CD8-positive, alpha-beta memory T cell (primary cell): ENCODE measurements at places on chromosomes 1 and 21.

GRCh38 chr1:27600498-27601175 is 3.3 kb downstream of the AHDC1 start:
- no peaks in the 10 kb centered on the region for H3K36me3 ChIP-seq
- no peak for DNase-seq
- no peak overlapping the region for H3K27ac ChIP-seq
- H3K27me3 ChIP-seq: no peaks in the 10 kb centered on the region
- H3K4me3 ChIP-seq: no peak overlapping the region

- no peaks in the 10 kb centered on the region for H3K4me1 ChIP-seq
- H3K27ac ChIP-seq: no peak overlapping the region
- no peaks in the 10 kb centered on the region for H3K36me3 ChIP-seq
- no peak overlapping the region for H3K4me3 ChIP-seq
- DNase-seq: no peak
- no peaks in the 10 kb centered on the region for H3K27me3 ChIP-seq
These were observed 65.6 kb downstream of the HHAT start for GRCh38 chr1:210394281-210394821.

DNA sequence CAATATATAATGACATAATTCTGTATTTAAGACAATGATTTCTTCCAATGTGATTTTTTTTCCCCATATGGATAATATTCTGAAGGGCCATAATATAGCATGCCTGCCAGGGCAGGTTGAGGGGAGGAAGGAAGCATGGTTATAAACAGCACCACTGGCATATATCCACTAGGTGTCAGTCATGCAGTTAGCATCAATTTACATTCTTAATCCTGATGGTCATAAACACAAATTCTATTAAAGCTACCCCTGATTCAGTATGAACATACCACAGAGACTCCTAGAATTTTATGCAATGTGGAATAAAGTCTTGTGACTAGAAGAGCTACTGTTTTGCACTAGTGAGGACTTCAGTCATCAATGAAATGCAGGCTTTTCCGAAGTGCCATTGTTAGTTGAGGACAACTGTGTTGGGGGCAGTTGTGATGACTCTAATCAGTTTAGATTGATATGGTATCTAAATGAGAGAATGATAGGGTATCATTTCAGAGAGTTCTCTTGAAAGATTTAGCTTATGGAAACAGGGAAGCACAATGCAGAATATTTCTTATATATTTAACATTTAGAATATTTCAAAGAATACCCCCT is 342.7 kb upstream of the NR5A2 start:
- DNase-seq: no peak
- no peaks in the 10 kb centered on the region for H3K27me3 ChIP-seq
- no peak overlapping the region for H3K4me3 ChIP-seq
- H3K27ac ChIP-seq: no peak overlapping the region
- H3K4me1 ChIP-seq: no peaks in the 10 kb centered on the region

DNA sequence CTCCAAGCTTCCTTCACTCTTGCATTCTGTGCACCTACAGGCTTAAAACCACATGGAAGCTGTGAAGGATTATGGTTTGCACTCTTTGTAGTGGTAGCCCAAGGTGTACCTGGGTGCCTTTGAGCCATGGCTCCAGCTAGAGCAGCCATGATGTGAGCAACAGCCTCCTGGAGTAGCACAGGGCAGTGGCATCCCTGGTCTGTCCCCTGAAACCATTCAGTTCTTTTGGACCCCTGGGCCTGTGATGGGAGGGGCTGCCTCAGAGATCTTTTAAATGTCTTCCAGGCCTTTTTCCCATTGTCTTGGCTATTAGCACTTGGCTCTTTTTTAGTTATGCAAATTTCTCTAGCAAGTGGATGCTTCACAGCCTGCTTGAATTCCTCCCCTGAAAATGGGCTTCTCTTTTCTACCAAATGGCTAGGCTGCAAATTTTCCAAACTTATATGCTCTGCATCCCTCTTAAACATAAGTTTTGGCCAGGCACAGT is 47.4 kb downstream of the CLCA4 start:
- H3K4me3 ChIP-seq: no peak overlapping the region
- H3K4me1 ChIP-seq: no peaks in the 10 kb centered on the region
- no peaks in the 10 kb centered on the region for H3K36me3 ChIP-seq
- H3K27me3 ChIP-seq: no peaks in the 10 kb centered on the region

DNA sequence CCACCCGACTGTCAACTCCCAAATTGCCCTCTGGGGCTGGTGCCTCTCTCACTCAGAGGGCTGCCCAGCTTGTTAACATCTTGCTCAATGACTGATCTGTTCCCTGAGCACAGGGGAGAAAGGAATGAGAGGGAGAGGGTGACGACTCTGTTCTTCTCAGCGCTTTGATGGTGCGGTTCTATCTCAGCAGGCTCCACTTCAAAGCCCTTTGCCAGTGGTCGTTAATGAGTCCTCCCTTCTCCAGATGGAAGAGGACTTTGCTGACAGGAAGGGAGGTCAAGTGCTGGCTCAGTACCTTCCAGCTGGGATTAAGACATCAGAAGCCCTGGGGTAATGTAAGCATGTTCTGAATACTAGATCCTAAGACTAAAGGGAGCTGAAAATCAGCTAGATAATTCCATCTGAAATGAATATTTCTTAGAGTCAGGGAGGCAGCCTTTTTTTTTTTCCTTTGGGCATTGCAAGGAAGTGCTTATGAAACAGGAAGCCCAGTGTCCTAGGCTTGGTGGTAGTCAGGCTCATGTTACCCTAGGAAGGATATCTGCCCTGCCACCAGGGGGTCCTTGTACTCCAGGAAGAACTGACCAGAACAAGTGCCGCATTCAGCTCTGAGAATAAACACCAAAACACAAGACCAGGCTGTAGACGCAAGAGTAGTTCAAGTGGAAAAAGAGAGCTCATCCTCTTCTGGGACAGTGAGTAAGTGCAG is 4.7 kb downstream of the FMOD start:
- no peaks in the 10 kb centered on the region for H3K4me1 ChIP-seq

- H3K4me1 ChIP-seq: no peaks in the 10 kb centered on the region
- H3K36me3 ChIP-seq: no peaks in the 10 kb centered on the region
- H3K27ac ChIP-seq: no peak overlapping the region
- H3K27me3 ChIP-seq: no peaks in the 10 kb centered on the region
- DNase-seq: no peak
- no peak overlapping the region for H3K4me3 ChIP-seq
These were observed 454.6 kb downstream of the LMO4 start for GRCh38 chr1:87783315-87783714.

DNA sequence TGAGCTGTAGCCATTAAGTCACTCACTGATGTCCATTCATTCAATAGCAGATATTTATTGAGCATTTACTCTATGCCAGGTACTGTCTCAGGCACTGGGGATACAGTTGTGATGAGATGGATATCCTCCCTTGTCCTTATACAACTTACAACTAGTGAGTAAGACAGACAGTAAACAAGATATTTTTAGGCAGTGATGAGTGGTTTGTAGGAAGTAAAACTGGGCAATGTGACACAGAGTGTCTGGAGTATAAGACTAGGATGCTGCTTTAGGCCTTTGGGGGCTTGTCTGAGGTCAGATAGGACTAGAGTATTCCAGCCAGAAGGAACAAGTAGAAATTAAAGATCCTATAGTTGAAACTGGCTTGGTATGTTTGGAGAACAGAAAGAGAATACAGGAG is 41.4 kb downstream of the NOS1AP start:
- H3K36me3 ChIP-seq: no peaks in the 10 kb centered on the region
- H3K4me1 ChIP-seq: no peaks in the 10 kb centered on the region
- H3K27me3 ChIP-seq: no peaks in the 10 kb centered on the region

- DNase-seq: no peak
- no peaks in the 10 kb centered on the region for H3K4me1 ChIP-seq
- H3K27me3 ChIP-seq: no peaks in the 10 kb centered on the region
- no peak overlapping the region for H3K27ac ChIP-seq
- H3K36me3 ChIP-seq: no peaks in the 10 kb centered on the region
- no peak overlapping the region for H3K4me3 ChIP-seq
These were observed 1881.7 kb downstream of the MRPL39 start for GRCh38 chr21:23725576-23725975.

- H3K27me3 ChIP-seq: no peaks in the 10 kb centered on the region
- no peaks in the 10 kb centered on the region for H3K4me1 ChIP-seq
- no peaks in the 10 kb centered on the region for H3K36me3 ChIP-seq
- no peak overlapping the region for H3K4me3 ChIP-seq
- DNase-seq: no peak
These were observed 478.5 kb downstream of the ADGRL2 start for GRCh38 chr1:82279241-82279640.
